ENCODE measurements at places on chromosomes 2 and 18.

GRCh38 chr2:8049851-8050571, 631.8 kb upstream of the ID2 start:
- peak; percentile 55 for DNase-seq

- no peak for DNase-seq
Observed at GRCh38 chr2:128495996-128496547, 177.4 kb upstream of the HS6ST1 start.

DNA sequence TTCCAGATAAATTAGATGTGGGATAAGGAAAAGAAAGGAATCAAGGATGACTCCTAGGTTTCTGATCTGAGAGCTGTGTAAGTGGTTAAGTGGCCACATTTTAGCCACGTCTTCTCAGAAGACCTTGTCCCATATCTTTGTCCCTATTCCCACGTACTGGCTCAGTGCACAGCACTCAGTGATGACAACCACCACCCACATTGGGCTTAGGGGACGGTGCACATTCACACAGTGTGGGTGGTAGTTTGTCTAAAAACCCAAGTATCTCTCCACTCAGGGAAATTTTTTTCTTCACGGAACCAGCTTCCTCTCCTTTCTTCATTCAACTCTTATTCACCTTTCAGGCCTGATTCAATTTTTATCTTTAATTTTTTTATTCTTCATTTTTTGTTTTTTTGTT, 30.6 kb upstream of the GCC2 start:
- DNase-seq = no peak

GRCh38 chr2:44825702-44826101, 115.8 kb upstream of the SIX3 start:
- peak; percentile 27 for DNase-seq

DNA sequence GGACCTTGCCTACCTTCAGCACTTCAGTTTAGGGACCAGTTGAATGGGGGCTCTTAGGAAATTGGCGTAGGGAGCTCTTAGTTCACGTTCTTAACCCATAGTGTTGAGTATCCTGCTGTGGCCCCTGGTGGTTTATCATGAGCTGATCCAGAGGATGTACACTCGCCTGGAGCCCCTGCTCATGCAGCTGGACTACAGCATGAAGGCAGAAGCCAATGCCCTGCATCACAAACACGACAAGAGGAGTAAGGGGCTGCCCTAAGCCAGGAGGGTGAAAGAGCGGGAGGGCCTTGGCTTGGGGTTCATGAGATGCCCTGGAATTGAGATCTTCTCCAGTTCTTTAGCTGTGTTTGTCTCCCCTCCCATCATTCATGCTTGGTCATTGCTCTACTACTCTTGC, 2.9 kb downstream of the RETREG2 start:
- no peak for DNase-seq

DNA sequence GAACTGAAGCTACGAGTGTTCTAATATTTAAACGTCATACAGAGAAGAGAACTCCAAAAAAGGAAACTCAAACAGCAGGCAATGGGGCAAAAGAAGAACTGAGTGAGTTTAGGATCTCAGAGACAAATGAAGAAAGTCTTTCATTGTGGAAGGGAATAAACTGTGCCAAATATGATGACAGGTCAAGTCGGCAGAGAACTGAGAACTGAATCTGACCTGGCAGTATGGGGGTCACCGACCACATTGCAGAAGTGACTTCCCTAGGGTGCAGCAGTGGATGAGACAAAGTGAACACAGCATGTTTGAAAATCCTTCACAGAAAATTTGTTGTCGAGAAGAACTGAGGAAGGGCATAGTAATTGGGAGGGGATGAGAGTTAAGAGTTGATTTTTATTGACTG, 55.9 kb downstream of the TTC21B start:
- DNase-seq = no peak

- DNase-seq = peak; percentile 81
Observed at GRCh38 chr2:207796585-207797350, 27.1 kb upstream of the FZD5 start.

GRCh38 chr18:824179-824578, 12.1 kb upstream of the YES1 start:
- DNase-seq = no peak

DNA sequence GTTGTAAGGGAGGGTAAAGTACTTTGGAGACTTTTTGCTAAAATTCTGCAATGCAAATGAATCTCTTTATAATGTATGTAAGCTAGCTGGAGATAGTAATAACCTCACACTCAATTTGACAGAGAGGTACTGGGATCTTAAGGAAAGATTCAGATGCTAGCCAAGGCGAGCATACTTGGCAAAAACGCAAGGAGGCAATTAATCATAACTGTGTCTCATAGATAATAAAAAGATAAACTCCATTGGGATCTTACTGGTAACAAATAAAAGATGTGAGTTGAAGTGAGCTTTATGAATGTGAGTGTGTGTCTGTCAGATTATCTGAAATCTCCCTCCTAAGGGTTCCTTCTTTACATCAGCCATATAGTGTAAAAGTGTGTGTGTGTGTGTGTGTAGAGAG, 533.0 kb downstream of the TMX3 start:
- DNase-seq = no peak

GRCh38 chr2:18745431-18746272, 156.3 kb upstream of the NT5C1B start:
- no peak for DNase-seq

DNA sequence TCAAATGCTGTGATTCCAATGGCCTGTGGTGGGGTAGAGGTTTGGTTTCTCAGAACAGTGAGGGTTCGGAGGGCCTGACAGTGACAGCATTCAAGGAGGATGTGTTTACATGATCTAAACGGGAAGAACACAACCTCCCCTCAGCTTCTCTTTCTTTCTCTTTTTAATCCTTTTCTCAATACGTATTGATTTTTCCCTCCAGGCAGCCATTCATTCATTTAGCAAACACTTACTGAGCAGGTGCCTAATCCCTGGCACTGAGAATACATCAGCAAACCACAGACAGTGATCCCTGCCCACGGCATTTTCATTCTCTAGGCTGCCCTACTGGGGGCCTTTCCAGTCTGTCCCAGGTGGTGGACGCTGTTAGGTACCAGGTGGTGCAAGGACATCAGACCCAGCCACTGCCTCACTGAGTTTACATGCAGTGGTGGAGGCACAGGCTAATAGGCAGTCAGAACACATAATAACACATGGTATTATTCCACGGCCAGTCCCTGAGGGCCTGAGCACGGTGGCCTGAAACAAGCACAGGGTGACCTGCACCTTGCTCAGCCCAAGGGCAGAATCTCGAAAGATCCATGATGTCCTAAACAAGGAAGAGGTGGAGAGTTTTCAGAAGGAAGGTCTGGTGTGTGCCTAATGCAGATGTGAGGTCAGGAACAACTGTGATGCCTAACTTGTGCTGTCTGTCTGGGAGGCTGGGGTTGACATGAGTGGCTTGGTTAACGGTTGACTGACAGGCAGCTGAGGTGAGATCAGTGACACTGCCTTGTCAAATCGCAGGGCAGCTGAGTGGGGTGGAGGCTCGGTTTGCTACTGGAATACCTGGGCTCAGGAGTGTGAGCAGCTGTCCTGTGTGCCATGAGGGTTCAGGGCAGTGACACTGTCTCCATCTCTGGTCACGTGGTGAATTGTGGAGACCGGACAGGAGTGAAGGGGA, 785.5 kb upstream of the HS6ST1 start:
- no peak for DNase-seq

DNA sequence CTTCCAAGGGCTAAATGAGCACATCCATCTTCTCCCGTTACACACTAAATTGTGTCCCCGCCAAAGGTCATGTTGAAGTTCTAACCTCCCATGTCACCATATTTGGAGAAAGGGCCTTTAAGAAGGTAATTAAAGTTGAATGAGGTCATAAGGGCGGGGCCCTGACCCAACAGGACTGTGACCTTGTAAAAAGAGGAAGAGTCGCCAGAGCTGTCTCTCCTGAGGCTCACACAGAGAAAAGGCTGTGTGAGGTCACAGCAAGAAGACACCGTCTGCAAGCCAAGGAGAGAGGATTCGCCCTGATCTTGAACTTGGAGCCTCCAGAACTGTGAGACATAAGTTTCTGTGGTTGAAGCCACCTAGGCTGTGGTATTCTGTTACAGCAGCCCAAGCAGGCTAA, 24.1 kb downstream of the TRABD2A start:
- DNase-seq = no peak

DNA sequence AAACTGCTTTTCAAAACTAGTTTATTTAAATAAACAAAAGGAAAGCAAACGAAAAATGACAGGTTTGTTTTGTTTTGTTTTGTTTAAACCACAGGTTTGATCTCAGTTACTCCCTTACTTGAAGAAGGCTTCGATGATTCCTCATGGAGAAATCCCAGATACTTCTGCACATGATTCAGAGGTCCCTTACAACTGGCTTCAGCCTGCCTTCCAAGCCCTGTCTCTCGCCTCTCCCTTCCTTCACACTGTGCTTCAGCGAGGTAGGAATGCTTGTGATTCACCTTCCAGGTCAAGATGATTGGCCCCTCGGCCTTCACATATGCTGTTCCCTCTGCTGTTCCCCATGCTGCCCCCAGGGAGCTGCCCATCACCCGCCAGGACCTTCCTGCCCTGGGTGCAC, 104.1 kb upstream of the ITGA6 start:
- peak; percentile 92 for DNase-seq

DNA sequence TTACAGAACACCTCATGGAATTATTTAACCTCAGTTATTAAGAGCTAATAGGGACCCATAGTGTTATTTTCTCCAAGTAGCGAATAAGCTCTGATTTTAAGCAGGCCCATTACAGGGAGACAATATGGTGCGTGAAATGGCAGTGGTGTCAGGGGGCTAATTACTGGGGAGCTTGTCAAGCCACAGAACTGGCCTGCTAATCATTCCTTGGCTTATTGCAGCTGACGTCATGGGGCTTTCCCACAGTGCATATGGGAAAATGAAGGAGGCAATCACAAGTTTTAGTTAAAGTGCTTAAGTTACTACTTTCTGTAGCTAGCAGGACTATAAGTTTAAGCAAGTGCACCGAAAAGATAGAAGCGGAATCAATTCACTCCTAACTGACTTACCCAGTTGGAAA, 262.5 kb downstream of the TGIF1 start:
- no peak for DNase-seq

DNA sequence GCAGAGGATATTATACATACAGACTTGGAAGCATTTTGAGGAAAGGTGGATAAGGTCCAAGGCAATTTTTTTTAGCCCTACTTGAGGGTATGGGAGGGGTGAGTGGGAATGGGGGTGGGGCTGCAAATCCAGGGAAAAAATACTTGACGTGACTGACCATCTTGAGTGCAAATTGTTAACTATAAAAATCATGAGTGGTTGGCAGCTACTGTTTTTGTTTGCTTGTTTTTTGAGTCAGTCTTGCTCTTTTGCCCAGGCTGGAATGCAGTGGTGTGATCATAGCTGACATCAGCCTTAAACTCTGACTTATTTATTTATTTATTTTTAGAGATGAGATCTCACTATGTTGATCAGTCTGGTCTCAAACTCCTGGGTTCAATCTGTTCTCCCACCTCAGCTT, 458.8 kb downstream of the PIK3C3 start:
- peak; percentile 95 for DNase-seq

GRCh38 chr18:23462876-23463275, 9.8 kb downstream of the RIOK3 start:
- DNase-seq = no peak

DNA sequence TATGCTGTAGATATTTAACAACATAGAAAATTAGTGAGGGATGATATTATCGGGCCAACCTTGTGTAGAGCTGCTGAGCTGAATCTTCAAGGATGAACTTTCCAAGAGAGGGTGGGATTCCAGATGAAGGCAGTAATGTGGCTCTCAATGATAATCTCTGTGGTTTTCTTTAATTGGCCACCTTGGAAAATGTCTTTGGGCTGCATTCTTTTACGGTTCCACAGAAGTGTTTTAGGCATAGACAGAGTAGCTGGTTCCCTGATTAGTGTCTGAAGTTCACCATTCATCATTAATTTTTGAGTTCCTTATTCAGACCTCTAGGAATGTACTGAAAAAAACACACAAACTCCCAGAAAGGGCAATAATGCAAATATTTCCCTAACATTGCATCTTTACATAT, 1566.9 kb upstream of the PIK3C3 start:
- no peak for DNase-seq

- peak; percentile 14 for DNase-seq
Observed at GRCh38 chr2:28047681-28048080, 157.2 kb downstream of the BABAM2 start.
